ENCODE measurements at places on chromosomes 16 and 17.

- no peak for DNase-seq
These were observed 45.6 kb upstream of the BAHCC1 start for GRCh38 chr17:81349397-81350319.

DNA sequence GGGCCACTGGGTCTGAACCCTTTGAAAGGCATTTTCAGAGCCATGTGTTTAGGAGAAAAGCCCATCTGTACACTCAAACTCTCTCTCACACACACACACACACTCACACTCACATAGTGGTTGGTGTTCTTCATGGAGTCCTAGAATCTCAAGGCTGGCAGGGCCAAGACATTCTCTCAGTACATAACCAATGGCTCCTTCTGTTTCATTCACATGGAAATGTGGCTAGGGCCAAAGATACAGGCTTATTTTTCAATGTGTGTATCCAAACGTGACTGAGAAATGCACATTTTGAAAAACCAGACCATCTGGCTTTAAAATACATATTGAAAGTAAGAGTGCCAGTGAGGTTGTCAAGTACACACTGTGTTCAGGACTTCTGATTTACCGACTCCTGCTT, 59.0 kb upstream of the SALL1 start:
- DNase-seq = no peak

- no peak for DNase-seq
These were observed 25.4 kb downstream of the ZFP90 start for GRCh38 chr16:68564382-68564985.

DNA sequence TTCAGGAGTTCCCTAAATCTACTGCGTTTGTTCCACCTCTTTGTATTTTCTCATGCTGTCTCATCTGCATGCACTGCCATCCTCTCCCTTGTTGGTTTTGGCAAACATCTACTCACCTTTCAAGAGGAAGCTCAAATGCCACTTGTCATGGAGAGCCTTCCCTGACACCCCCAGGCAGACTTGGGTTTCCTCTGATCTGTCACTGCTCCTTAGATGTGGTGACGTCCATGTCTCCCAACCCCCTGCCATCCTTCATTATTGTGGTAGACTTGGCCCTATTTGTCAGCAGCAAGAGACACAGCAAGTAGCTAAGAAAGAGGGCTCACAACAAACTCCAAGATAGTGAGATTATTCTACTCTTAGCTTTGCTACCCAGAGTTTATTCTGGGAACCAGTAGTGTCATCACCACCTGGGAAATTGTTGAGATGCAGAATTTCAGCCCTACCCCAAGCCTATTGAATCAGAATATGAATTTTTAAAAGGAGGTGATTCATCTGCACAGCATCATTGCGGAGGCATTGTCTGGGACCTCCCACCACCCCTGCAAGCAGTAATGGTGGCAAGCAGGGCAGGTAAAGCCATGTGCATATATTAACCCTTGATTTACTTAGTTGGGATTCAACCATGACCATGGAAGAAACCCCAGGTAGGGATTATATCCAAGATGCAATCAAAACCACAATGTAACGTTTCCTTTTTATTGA, 248.9 kb downstream of the SHISA9 start:
- DNase-seq = no peak

DNA sequence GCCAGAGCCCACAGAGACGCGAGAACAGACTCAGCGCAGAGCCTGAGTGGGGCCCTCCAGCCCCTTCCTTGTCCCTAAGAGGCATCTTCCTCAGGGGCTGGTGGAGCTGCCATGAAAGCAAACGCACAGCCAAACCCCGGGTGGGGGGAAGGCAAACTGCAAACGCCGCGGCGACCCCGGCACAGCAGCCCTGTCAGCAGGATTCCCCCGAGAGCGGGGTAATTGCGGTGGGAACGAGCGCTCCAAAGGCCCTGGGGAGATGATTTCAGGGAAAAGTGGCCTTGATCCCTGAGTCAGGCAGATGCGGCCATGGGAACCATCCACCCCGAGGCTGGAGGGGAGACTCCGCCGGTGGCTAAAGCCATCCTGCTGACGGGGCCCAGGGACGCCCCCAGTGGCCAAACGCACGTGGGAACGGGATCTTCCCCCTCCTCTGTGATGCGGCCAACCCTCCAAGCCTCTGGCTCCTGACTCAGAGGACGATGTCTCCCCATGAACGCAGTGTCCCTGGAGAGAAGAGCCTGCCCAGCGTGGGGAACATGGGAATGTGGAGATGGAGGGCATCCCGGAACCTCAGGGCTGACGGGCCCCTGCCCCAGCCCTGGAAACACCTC, 25.1 kb downstream of the SLC7A5 start:
- no peak for DNase-seq

DNA sequence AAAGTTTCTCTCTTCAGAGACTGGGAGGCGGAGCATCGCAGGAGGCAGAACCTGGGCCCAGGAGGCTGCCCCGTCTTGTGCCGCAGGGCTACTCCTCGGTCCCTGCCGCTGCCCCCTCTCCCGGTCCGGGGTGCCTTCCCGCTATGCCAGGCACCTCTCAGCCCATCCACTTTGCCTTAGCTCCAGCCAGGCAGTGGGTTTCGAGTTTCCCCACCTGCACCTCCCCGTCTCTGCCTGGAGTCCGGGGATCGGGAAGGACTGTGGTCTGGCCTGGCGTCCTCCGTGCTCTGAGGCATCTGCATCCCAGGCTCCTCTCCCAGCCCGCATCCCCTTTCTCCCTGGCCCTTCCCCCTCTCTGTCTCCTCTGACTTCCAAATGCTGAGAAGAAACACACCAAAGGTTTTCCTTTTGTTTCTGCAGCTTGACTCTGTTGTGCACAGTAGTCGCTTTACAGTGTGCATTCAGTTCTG, 26.8 kb upstream of the PIK3R6 start:
- DNase-seq = no peak

DNA sequence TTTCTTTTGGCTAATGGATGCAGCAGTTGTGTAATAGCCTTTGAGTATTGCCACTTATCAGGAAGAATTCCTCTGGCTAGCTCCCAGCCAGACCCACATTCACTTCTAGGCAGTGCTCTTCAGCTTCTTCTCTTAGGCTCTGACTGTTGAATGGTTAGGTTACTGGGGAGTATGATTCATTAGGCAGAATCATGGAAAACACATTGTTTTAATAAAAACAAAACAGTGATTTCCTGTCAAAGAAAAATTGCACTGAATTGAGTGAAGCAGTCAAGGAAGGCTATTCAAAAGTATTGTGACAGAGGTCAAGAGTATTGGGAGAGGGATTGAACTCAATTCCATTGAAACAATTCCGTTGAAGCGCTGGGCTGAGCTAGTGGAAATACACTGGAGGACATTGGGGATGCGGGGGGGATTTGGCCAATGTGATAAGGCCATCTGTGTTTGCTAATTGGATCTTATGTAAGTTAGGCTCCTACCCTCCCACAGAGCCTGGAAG, 68.0 kb downstream of the CNTNAP4 start:
- no peak for DNase-seq
